ENCODE measurements at places on chromosomes 4 and X.

GRCh38 chr4:87489678-87490077, 39.5 kb downstream of the SPARCL1 start:
- DNase-seq = no peak

GRCh38 chrX:18542905-18543304, 117.5 kb downstream of the CDKL5 start:
- DNase-seq = no peak

DNA sequence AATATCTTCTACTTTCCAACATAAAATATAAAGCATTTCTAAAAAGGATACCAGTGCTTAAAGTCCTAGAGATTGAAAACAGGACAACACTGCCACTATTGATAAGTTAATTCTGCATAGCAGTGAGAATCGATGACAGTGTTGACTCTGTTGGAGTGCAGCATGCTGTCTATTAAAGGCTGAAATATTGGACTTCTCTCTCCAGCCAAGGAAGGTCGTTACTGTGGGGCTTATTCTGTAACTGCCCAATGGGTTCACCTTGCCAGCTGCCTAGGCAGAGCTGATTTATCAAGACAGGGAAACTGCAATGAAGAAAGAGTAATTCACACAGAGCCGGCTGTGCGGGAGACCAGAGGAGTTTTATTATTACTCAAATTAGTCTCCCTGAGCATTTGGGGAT, 37.7 kb upstream of the PGM2 start:
- no peak for DNase-seq

GRCh38 chr4:88953400-88953799, 103.6 kb downstream of the FAM13A start:
- DNase-seq = no peak

GRCh38 chr4:87863486-87863885, 30.7 kb downstream of the MEPE start:
- no peak for DNase-seq

DNA sequence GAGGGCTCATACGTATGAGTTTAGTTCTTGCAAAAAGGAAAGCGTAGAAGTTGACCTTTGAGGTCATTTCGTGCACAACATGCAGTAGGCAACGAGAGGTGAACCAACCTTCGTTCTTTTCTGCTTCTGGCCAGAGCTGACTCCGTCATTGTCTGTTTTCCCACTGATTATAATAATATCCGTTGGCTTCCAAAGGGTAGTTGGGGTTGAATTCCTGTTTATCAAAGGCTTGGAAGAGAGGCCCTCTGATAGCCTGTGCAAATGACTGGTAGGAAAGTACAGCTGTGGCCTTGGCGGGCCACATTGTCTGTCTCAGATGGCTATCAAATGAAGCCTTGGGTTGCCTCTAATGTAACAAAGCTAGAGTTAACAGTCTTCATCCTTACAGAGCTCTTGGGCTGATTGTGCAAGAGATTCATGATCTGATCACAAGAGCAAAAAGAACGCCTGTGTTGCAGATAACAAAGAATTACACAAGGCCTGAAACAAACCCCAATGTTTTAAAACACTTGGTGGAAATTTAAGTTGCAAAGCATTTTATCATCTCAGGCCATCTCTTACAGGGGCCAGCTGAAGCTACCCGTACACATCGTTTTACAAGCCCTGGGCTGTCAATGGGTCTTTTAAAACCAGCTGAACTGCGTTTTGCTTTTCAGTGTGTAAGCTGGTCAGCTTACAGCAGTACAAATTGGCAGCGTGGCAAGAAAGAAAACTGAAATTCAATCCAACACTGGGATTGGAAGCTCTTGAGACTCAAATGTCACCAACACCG, 46.1 kb upstream of the FAM9C start:
- no peak for DNase-seq

DNA sequence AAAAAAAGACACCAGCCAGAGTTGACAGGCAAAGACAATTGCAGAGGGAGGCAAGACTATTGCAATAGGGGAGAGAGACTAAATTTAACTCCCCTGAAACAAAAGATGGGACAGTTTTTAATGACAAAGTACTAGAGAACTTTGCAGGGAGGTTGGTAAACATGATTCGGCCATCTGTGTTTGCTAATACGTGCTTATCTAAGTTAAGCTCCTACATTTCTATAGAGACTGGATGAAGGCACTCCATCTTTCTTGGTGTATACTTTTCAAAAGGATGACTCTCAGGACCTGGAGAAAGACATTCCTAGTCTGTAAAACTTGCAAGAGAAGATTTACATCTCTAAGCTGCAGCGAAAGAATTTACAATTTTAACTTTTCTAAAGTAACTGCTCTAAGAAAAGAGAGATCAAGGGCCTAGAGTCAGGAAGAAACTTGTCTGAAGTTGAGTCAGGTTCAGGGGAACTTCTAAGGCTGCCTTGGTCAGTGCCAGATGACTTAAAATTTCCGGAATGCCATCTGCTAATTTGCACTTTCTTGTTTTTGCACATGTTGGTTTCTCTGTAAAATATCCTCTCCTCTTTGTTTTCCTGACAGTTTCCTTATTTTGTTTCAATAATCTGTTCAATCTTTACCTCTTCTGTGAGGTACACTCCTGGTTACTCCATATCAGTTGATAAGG, 10.6 kb downstream of the ADAM29 start:
- no peak for DNase-seq

GRCh38 chr4:186286581-186286980, 20.6 kb downstream of the F11 start:
- DNase-seq = no peak

DNA sequence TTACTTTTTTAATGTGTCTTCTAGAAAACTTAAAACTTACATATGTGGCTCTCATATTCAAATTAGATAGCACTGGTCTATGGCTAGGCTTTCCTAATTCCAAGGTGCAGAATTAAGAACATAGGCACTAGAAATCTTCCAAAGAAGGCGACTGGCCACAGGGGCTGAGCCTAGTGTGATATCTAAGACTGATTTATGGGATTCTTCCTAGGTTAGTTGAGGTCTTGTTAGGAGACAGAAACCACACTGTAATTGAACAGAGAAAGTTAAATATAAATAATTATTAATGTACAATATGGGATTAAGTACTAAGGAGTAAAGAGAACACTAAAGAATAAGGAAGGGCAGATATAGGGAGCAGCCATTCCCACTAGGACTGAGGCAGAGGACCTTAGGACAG, 48.3 kb downstream of the SNX25 start:
- DNase-seq = no peak

DNA sequence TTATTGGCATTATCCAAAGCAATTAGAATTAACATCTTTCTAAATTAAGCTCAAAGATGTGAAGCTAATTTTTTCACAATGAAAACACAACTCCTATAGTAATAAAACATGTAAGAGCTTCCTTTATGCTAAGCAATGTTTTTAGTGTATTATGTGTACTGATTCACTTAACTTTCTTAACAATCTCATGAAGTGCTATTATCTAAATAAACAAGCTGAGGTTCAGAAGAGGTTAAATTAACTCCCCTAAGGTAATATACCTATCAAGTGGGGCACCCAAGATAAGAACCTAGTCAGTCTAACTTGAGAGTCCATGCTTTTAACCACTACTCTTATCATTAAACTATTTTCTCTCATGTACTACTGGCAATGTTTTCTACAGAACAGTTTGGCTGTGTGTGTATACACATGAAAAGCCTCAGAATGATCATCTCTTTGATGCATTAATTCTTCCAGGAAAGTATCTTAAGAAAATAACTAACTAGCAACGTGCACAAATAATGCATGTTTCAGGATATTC, 13.6 kb downstream of the G3BP2 start:
- no peak for DNase-seq

- peak; percentile 89 for DNase-seq
Observed at GRCh38 chr4:168587411-168588125, 90.7 kb downstream of the PALLD start.

GRCh38 chrX:2708021-2708420, 16.9 kb downstream of the CD99 start:
- DNase-seq = no peak

DNA sequence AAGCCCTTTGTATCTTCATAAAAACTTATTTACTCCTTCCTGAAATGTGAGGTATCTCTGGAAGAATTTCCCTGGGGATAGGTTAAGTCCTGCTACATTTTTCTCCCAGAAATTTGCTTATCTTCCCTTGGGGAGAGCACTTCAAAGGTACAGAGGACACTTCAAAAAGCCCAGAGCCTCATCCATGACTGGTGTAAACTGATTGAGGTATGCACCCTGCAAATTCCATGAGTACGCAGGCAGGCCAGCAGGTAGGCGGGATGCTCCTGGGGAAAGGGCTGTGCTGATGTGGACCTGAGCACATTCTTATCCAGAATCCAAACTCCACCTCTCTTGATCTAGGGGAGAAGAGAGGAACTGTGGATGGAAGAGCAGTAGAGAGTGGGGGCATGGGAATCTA, 26.3 kb upstream of the RASGEF1B start:
- no peak for DNase-seq

DNA sequence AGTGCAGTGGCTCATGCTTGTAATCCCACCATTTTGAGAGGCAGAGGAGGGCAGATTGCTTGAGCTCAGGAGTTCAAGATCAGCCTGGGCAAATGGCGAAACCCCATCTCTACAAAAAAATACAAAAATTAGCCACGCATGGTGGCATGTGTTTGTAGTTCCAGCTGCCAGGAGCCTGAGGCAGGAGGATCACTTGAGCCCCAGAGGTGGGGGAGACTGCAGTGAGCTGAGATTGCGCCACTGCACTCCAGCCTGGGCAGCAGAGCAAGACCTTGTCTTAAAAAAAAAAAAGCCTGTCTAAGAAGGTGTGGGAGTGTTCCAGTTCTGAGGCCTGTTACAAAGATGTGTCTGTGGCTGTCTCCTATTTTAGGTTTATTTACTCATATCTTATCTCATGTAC, 38.0 kb downstream of the PI4K2B start:
- DNase-seq = no peak

DNA sequence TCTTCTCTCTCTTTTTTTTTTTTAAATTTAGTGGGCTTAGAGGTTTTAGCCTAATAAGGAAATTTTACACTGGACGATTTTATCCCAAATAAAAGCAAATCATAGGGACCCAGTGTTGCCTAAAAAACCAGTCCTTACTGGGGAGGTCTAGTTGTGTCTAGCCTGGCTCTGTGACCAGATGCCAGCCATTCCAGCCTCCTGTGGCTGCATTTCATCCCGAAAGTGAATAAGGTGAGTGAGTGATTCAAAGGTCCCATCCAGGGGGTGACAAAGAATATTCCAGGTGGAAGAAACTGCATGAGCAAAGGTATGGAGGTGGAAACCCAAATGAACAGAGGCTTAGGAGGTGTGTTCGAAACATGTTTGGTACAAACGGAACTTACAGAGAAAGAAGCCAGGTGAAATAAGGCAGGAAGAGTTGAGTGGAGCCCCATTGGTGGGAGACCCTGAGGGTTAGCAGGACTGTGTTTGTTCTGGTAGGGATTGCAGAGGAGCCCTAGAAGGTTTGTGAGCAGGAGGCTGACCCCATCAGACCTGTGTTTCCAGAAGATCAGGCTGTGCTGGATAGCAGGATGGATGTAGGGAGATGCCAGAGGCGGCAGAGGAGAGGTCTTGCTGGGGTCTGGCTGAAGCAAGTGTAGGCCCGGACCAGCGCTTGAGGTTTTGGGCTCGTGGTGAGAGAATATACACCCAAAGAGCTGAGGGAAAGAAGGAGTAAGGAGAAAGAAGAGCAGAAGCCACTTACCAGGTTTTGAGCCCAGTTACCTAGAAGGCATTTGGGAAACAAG, 31.6 kb downstream of the PTTG2 start:
- DNase-seq = no peak

Measured in HCT116 (cell line).